GM12878 (cell line): ENCODE measurements at places on chromosomes 1 and 21. TPM values are rescaled to one million over a fixed set of nuclear protein-coding genes. Genes with fewer than 3 reads are reported as not detected.

Gene ITPKB
- 4.3 and 5.2 TPM in 2 replicates for polyA plus RNA-seq

Gene TNNT2
- polyA plus RNA-seq = not detected in 2 replicates

Gene AUNIP
- 11.2 and 12.4 TPM in 2 replicates for polyA plus RNA-seq

Gene MTARC2
- polyA plus RNA-seq = 3.6 and 4.2 TPM in 2 replicates

Gene SERPINC1
- not detected in 2 replicates for polyA plus RNA-seq

Gene LCE2D
- polyA plus RNA-seq = not detected in 2 replicates

Gene PBXIP1
- 11.9 and 12.2 TPM in 2 replicates for polyA plus RNA-seq

Gene IL22RA1
- not detected in 2 replicates for polyA plus RNA-seq

Gene MROH9
- polyA plus RNA-seq = not detected in 2 replicates

Gene REG4
- polyA plus RNA-seq = not detected in 2 replicates

Gene RYR2
- polyA plus RNA-seq = 0.01 TPM in 1 of 2 replicates, not detected in the other

Gene HFM1
- not detected in 2 replicates for polyA plus RNA-seq

Gene HPCA
- polyA plus RNA-seq = 0.35 TPM in 1 of 2 replicates, not detected in the other

Gene OR2T11
- not detected in 2 replicates for polyA plus RNA-seq

Gene EGLN1
- polyA plus RNA-seq = 3.1 and 3.2 TPM in 2 replicates

Gene ASTN1
- polyA plus RNA-seq = not detected in 2 replicates

Gene LORICRIN
- not detected in 2 replicates for polyA plus RNA-seq

Gene GPR89B
- polyA plus RNA-seq = 16.9 and 19.8 TPM in 2 replicates

Gene KDF1
- polyA plus RNA-seq = 0.13 TPM in 1 of 2 replicates, not detected in the other

Gene CD53
- 386 and 393 TPM in 2 replicates for polyA plus RNA-seq

Gene CCT3
- 496 and 533 TPM in 2 replicates for polyA plus RNA-seq

Gene RAP1GAP
- polyA plus RNA-seq = not detected in 2 replicates

Gene DMRTA2
- not detected in 2 replicates for polyA plus RNA-seq

Gene FCRL4
- 0.06 TPM in 1 of 2 replicates, not detected in the other for polyA plus RNA-seq

Gene AIM2
- polyA plus RNA-seq = 10.6 and 12.9 TPM in 2 replicates

Gene RNU1-4
- polyA plus RNA-seq = 3.6 and 4.3 TPM in 2 replicates

Gene NUDT4B
- 1.5 TPM in 1 of 2 replicates, not detected in the other for polyA plus RNA-seq

Gene CFH
- polyA plus RNA-seq = not detected in 2 replicates

Gene KRTAP7-1
- not detected in 2 replicates for polyA plus RNA-seq

Gene KCNE2
- polyA plus RNA-seq = not detected in 2 replicates

Gene IQCC
- polyA plus RNA-seq = 3.2 and 4.8 TPM in 2 replicates

Gene MMP23B
- 0.23 and 0.25 TPM in 2 replicates for polyA plus RNA-seq

Gene MYCL
- polyA plus RNA-seq = 0.36 and 0.40 TPM in 2 replicates

Gene CSMD2
- not detected in 2 replicates for polyA plus RNA-seq

Gene STUM
- not detected in 2 replicates for polyA plus RNA-seq

Gene SPRR2G
- not detected in 2 replicates for polyA plus RNA-seq

Gene RGS13
- 0.20 TPM in 1 of 2 replicates, not detected in the other for polyA plus RNA-seq

Gene SLFNL1
- 0.57 and 0.98 TPM in 2 replicates for polyA plus RNA-seq

Gene TFF3
- polyA plus RNA-seq = not detected in 2 replicates

Gene TMEM51
- polyA plus RNA-seq = 3.6 and 4.0 TPM in 2 replicates

Gene HTR1D
- not detected in 2 replicates for polyA plus RNA-seq
